ENCODE measurements at places on chromosomes 7 and 10.

GRCh38 chr7:16004702-16005101, 318.2 kb upstream of the MEOX2 start:
- no peak for DNase-seq

- DNase-seq: no peak
These were observed 14.3 kb downstream of the CHST3 start for GRCh38 chr10:71978476-71978875.

- no peak for DNase-seq
These were observed 29.6 kb downstream of the GLI3 start for GRCh38 chr7:42207420-42207819.

GRCh38 chr7:33841705-33842129, 63.6 kb upstream of the BMPER start:
- no peak for DNase-seq

DNA sequence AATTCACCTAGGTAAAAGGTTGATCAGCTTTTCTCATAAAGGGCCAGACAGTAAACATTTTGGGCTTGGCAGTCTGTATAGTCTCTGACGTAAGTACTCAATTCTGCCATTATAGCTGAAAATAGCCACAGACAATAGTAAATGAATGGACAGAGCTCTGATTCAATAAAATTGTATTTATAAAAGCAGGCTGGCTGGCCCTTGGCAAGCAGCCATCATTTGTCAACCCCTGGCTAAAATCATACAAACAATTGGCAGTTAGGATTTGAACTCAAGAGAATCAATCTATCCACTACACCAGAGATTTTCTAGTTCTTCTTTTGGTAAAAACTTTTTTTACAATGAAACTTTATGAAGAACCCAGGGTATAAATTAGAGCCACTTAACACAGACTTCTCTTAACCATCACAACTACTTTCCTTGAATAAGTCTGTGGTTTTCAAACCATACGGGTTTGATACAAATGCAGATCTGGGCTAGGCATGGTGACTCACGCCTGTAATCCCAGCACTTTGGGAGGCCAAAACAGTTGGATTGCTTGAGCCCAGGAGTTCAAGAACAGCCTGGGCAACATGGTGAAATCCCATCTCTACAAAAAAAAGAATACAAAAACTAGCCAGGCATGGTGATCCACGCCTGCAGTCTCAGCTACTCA, 124.5 kb downstream of the SLC16A9 start:
- DNase-seq: no peak

- no peak for DNase-seq
These were observed 55.4 kb upstream of the CDC14C start for GRCh38 chr7:48868916-48869315.

DNA sequence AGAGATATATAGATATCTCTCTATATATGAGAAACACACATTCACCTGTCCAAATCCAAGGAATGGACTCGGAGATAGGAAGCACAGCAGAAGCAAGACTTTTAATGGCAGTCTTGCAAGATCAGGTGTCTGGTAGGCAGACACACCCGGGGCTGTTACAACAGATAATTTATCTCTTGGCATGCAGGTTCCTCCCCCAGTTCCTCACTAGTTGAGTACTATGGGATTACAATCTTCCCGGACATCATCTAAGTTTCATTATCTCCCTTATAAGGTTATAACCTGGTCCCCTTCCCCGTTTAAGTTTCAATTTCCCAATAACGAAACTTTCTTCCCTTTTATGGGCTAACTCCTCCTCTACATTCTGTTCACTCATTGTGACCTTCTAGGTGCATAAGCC, 399.3 kb downstream of the PPP1R3A start:
- DNase-seq: no peak

DNA sequence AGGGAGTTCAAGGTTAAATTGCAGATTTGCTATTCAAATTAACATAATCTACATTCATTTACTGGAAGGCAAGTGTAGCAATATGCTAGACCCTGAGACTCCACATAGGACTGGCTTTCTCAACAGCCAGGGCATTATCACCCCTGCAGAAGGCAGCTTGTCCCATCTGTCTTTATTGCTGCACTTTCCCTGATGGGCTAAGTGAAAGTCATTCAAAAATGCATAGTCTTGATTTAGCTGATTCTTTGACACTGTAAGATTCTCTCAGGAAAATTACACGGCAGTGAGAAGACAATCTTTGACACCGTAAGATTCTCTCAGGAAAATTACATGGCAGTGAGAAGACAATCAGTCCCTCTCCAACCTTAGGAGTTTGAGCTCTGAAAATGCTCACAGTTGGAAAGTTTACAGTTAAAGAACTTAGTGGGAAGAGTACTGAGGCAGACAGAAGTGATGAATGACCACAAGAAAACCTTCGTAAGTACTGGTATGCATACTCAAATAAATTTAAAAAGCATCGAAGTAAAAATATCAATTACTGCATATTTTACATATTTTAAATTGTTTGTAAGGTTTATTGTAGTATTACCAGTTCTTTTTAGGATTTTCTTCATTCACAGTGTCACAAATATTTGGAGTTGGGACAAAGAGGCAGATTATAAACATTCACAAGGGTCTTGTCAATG, 88.9 kb downstream of the RAPGEF5 start:
- DNase-seq: no peak
